ENCODE measurements at places on chromosomes 12 and 14.

DNA sequence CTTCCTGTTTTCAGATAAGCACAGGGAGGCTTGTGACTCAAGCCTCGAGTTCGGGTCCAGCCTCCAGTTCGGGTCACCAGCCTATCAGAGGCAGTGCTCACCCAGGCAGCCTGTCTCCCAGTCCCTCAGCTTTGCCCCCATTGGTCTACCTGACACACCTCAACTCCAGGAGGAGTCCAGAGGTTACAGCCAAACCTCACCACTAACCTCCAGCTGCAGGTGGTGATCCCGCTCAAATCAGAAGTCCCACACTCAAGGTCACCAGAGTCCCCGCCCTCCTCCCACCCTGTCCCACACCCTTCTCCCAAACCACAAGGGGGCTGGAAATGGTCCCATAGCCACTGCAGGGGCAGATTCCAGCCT lies 42.1 kb downstream of the KDM2B start:
- no peak for DNase-seq

- DNase-seq: no peak
Measured at GRCh38 chr12:132847363-132848356, 19.0 kb upstream of the GOLGA3 start.

- no peak for DNase-seq
Measured at GRCh38 chr12:94571556-94571955, 78.8 kb downstream of the TMCC3 start.

GRCh38 chr14:98014851-98015615 lies 1217.9 kb downstream of the VRK1 start:
- DNase-seq: no peak

DNA sequence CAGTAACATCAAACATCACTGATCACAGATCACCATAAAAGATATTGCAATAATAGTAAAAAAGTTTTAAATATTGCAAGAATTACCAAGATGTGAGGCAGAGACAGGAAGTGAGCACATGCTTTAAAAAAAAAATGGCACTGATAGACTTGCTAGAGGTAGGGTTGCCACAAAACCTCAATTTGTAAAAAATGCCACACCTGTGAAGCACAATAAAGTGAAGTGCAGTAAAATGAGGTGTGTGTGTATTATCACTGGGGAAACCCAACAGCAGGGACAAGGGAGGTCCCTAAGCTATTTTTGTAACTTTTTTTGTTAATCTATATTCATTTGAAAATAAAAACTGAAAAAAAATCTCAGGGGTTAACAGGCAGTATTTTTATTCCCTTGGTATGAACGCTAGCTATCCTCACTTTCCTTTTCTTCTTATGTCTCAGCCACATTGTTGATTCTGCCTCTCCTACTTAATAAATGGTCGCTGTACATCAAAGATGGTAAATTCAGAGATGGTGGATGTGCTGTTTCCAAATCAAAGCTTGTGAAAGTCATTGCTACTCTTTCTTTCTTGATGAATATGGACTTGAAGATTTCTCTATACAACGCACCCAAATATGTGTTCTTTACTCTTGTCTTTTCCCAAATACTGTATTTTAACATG lies 14.0 kb upstream of the KLRD1 start:
- no peak for DNase-seq

- no peak for DNase-seq
Measured at GRCh38 chr12:46787496-46788055, 38.2 kb downstream of the SLC38A4 start.

GRCh38 chr14:100155049-100155621 lies 4.3 kb downstream of the DEGS2 start:
- peak; percentile 21 for DNase-seq

- DNase-seq: no peak
Measured at GRCh38 chr12:115872212-115872611, 405.3 kb downstream of the MED13L start.

- DNase-seq: no peak
Measured at GRCh38 chr12:50923361-50924130, 28.8 kb upstream of the HIGD1C start.

- no peak for DNase-seq
Measured at GRCh38 chr14:70655110-70655826, 13.6 kb downstream of the TTC9 start.

DNA sequence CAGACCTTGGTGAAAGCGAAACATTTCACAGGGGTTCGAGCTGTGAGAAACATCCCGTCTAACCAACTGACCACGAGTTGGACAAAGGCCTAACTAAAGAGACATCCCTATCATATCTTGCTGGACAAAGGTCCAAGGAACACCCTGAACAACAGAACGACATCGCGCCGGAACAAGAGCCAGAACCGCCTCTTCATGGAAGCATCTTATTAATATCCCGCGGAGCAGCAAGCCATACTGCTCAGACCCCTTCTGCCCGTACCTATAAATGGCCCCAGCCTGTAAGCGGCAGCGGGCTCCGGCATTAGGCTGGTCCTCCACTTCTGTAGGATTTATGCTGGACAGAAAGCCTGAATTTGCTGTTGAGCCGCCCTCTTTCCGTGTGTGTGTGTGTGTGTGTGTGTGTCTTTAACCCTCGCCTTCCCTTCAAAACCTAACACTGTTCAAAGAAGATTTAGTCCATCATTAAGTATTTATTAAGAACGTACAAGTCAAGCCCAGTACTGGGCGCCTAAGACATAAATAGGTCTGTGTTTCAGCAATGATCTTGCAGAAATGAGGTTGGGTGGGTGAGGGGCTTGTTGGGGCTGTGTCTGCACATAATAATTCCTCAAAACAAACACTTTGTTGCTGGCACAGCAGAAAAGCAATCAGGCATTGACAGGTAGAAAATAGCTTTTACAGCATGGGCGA lies 1.9 kb downstream of the SLC6A15 start:
- no peak for DNase-seq

GRCh38 chr14:77910506-77910905 lies 110.6 kb downstream of the ADCK1 start:
- no peak for DNase-seq

DNA sequence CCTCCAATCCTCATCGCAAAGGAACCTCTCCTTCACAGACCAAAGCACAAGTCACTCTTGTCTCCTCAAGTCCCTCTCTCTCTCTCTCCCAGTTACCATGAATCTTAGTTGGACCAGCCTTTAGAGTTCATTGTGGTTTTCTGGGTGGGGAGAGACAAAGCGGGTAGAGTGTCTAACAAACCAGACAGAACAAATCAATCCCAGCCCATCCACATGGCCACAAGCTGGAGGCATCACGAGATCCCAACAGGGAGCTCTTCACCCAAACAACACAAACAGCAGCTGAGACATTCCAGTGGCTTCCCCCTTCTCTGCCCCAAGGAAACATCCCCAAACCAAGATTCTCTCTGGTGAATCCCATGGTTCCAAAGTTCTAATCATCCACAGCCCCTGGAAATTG lies 22.4 kb downstream of the ACTN1 start:
- DNase-seq: no peak

GRCh38 chr12:130354407-130354806 lies 16.7 kb downstream of the PIWIL1 start:
- DNase-seq: no peak

DNA sequence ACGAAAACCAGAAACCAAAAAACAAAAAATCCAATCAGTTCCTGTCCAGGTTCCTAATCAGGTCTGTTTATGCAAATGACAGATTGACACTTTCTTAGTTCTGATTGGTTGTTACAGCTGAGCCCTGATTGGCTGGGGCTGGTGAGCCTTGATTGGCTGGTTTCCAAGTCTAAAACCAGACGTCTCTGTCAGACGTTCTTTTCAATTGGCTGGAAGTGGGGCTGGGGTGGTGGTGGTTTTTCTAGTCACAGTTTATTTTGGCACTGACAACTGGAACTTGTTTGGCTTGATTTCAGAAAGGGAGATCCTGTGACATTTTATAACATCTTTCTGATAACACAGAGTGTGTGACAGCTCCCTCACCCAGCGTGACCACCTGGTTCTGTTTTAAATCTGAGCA lies 36.1 kb upstream of the PRICKLE1 start:
- no peak for DNase-seq

- no peak for DNase-seq
Measured at GRCh38 chr12:69688021-69688420, 11.1 kb downstream of the BEST3 start.

DNA sequence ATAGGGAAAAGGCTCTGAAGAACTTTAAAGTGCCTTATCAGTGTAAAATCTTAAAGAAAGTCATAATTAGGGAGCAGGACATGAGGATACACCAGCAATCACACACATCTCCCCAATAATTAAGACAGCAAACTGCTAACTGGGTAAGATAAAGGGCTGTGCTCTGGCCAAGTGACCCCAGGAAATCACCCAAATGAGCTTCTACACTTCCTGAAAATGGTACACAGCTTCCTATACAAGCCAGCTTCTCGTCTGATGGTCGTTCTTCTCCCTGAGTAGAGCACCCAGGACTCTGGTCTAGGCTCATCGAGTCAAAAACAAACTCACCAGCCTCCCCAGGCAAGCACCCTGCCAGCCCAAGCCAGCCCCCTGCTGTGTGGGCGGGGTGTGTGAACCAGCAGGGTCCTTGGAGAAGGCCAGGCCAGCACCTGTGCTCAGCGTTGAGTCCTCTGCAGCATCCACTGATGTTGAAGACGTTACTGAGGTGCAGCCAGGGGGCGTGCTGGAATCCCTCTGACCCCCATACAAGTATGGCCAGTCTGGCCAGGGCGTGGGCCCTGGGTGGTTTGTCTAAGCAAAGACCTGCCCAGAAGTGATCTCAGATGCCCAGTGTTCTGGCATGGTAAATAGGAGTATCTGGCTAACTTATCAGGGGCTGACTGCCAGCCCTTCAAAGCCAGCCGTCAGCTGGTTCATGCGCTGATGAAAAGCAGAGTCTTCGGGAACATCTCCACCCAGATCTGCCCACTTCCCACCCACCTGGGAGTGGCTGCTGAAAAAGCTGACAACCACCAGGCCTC lies 41.4 kb downstream of the ACTN1 start:
- no peak for DNase-seq

GRCh38 chr14:76152333-76152681 lies 585 bp downstream of the GPATCH2L start:
- no peak for DNase-seq

GRCh38 chr14:74519316-74520074 lies 25.9 kb downstream of the ISCA2 start:
- no peak for DNase-seq

GRCh38 chr14:35378425-35379233 lies 25.9 kb downstream of the NFKBIA start:
- DNase-seq: no peak

DNA sequence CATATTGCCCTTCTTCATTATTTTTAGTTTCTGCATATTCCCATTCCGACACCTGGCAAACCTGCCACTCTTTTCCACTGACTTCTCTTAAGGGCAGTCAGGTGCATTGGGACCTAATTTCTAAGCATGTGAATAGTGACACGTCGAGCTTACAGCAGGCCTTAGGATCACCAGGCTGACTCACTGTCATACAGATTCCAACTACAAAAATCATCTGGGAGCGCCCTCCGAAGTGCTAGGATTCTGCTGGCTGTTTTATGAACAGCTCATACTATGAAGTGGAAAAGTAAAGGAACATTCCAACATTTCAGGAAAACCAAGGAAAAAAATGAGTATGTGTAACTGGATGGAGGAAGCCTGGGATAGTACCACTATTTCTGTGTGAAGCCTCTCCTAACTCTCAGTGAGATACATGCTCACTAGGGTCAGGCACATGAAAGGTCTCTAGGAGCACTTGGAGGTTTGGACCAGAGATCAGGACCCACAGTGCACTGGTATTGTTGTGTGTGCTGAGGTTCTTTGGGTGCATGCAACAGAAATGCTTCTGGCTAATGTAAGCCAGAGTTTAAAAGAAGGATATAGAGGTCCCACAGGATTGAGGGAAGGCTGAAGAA lies 257.4 kb downstream of the ZFP36L1 start:
- DNase-seq: no peak

DNA sequence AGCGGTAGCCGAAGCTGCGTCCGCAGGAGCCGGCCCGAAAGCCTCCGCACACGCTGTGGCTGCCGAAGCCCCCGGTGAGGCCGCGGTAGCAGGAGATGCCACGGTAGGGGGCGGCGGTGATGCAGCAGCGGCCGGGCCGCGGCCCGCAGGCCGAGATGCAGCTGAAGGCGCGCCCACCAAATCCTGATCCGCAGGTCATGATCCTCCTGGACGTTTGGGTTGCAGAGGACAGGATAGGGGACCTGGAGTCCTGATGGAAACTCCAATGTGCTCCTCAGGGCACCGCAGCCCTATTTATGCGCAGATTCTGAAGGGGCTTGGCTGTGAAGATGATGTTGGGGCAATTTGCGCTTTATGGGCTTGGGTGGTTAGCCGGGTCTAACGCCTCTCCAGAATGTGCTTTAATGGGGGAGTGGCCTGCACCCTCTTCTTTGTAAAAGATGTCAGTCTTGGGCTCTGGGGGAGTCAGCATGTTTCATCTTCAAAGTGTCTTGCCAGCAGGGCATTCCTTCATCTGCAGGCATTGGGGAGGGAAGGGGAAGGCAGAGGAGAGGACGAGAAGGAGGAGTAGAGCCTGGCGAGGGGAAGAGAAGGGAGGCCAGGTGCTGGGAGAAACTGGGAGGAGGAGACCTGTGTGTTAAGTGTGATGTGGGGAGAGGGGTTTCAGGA lies at the start of gene KRT81:
TSS of gene KRT81 (minus strand) at position 268 of the 669 bp plus-strand sequence. CDS start at position 199, 69 bp downstream.
- no peak for DNase-seq

Measured in NCI-H1930 (cell line).